ENCODE measurements at places on chromosomes 4 and X.

DNA sequence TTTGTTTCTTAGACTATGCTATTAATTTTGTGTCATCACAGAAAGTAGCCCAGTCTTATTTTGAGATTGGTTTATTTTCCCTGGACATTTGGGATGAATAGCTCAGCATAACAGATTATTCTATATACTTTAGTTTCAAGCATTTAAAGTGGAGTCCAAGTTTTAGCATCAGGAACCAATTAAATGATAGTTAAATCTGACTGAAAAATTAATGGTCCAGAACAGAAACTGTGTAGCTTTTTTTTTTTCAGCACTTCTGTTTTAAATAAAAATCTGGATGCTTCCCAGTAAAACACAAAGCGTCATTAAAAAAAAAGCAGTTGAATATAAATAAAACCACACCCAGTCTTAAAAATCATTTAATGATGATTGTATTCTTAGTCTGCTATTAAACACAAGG is 59.4 kb upstream of the PITX2 start:
- no peak for DNase-seq

- DNase-seq: no peak
These were observed 123.0 kb downstream of the ZNF827 start for GRCh38 chr4:145815626-145816025.

- no peak for DNase-seq
These were observed 91.3 kb downstream of the SHISA3 start for GRCh38 chr4:42488554-42488953.

GRCh38 chr4:18198653-18199052 is 177.1 kb upstream of the LCORL start:
- no peak for DNase-seq

GRCh38 chr4:125433453-125433852 is 118.7 kb downstream of the FAT4 start:
- no peak for DNase-seq

Measured in NCI-H1694 (cell line).